Endodermal cell (in vitro differentiated cells): ENCODE measurements at places on chromosomes 7 and 10.

- DNase-seq: no peak
These were observed 43.2 kb downstream of the SRRM3 start for GRCh38 chr7:76244781-76245391.

DNA sequence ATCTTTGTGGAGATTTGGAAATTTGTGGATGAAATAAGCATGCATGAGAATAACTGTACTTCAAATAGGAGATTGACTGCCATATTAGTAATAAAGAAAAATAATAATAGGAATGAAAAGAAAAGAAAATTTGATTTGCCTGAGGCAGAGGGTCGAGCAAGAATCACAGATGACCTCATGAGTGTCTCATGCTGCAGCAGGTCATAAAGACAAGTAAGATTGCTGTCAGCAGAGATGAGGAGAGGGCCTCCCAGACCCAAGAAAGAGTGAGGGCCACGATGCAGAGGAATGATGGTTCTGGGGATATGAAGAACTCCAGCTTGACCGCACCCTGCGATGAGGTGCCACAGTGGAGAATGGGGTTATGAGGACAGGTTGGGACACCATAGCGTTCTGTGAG, 39.2 kb downstream of the TOMM7 start:
- peak; percentile 50 for DNase-seq

DNA sequence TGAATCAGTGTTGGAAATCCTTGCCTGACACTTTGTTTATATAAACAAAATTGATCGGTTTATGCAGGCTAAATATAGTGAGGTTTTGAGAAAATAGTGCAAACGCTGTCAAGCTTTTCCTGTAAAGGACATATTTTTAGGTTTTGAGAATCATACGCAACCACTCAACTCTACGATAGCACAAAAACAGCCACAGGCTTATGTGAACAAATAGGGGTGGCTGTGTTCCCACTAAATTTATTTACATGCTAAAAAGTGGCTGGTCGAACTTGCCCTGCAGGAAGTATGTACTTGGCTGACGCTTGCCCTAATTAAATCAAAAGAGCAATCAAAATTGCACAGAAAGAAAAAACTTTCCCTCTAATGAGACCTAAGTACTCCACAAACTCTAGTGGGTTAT, 234.7 kb upstream of the CACNA2D1 start:
- no peak for DNase-seq

- DNase-seq: peak; percentile 91
These were observed 340.3 kb upstream of the PRKCQ start for GRCh38 chr10:6920072-6921019.

- DNase-seq: peak; percentile 80
These were observed 7.1 kb upstream of the SEMA3E start for GRCh38 chr7:83655951-83656556.

DNA sequence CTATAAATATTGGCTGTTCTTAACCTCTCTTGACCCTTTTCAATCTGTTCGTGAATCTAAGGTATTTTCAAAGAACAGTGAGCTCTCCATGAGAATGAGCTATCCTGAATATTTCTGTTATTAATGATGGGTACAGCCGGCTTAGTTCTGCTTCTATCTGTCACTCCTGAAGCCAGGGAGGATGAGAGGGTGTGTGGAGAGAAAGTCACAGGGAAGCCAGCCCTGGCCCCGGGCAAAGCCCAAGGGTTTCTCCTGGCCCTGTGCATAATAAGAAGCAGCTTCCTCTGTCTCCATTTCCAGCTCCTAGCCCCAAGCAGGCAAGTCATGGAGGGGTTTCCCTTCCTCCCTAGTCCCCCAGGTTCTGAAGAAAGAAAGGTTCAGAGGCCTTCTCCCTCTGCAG, 151.1 kb downstream of the KCNMA1 start:
- DNase-seq: no peak

DNA sequence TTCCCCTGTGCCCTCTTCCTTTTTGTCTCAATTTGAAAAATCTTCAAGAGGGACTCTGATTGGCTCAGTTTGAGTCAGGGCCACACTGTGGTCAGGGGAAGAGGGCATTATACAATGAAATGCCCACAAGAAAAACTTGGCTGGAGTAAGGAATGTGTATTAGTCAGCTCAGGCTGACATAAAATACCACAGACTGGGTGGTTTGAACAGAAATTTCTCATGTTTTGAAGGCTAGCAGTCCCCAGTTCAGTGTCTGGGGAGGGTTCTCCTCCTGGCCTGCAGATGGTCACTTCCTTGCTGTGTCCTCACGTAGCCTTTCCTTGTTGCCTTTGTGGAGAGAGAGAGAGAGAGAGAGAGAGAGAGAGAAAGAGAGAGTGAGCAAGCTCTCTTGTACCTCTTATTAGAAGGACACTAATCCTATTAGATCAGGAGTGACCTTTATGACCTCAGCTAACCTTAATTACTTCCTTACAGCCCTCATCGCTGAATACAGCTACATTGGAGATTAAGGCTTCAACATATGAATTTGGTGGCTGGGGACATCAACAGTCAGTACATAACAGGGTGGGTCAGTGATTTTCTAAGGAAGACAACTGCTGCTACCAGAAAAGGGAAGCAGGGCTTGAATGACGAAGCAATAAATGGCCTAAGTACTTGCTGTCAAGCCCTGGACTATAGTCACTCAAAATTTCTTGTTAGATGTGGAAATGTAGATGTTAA, 25.8 kb upstream of the FAM13C start:
- no peak for DNase-seq

DNA sequence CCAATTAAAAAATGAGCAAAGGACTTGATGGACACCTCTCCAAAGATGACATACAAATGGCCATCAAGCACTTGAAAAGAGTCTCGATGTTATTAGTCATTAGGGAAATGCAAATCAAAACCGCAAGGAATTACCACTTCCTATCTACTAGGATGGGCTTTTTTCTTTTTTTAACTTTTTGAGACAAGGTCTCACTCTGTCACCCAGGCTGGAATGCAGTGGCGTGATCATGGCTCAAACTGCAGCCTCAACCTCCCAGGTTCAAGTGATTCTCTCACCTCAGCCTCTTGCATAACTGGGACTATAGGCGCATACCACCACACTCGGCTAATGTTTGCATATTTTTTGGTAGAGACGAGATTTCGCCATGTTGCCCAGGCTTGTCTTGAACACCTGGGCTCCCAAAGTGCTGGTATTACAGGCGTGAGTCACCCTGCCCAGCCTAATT, 13.6 kb downstream of the NKX1-2 start:
- no peak for DNase-seq

GRCh38 chr10:126199221-126199998, 188.9 kb downstream of the ADAM12 start:
- no peak for DNase-seq

- DNase-seq: peak; percentile 44
These were observed 30.1 kb downstream of the TMEM178B start for GRCh38 chr7:141103847-141104429.

- DNase-seq: peak; percentile 69
These were observed 65.4 kb downstream of the ADRA2A start for GRCh38 chr10:111142092-111142768.

DNA sequence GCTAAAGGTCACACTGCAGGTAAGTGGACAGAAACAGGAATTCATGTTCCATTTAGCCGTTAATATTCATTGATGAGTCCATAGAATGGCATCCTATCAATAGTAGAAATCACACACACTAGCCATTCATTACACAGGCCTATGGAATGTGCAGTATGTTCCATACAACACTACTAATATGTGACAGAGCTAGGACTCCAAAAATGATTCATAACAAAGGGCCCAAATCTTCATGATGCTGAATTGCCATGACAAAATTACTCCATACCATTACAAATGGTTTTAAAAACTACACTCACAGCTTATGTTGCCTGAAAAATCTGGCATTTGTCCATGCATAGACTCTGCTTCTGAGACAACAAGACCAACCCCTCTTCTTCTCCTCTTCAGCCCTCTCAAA, 549.1 kb downstream of the XPNPEP1 start:
- no peak for DNase-seq

GRCh38 chr10:6583447-6583846, 3.4 kb upstream of the PRKCQ start:
- DNase-seq: no peak
